ENCODE measurements at places on chromosomes 3 and 15.

DNA sequence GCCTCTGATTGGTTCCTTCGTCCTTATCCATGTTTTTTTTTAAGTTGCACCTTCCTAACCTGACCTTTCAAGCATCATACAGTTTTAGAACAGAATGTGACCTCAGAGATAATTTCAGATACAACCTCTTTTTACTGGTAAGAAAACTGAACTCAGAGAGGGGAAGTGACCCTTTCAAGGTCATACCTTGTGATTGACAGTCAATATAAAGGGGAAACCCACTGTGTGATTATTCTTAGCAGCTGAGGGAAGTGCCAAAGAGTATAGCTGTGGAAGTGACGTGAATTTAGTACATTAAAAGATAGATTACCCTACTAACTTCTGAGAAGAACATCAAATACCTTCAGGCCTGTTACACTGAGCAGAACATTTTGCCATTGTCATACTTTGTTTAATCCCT lies 319.4 kb downstream of the NEK10 start:
- no peak for DNase-seq

- no peak for DNase-seq
Measured at GRCh38 chr3:56796996-56797395, 4.8 kb downstream of the ARHGEF3 start.

DNA sequence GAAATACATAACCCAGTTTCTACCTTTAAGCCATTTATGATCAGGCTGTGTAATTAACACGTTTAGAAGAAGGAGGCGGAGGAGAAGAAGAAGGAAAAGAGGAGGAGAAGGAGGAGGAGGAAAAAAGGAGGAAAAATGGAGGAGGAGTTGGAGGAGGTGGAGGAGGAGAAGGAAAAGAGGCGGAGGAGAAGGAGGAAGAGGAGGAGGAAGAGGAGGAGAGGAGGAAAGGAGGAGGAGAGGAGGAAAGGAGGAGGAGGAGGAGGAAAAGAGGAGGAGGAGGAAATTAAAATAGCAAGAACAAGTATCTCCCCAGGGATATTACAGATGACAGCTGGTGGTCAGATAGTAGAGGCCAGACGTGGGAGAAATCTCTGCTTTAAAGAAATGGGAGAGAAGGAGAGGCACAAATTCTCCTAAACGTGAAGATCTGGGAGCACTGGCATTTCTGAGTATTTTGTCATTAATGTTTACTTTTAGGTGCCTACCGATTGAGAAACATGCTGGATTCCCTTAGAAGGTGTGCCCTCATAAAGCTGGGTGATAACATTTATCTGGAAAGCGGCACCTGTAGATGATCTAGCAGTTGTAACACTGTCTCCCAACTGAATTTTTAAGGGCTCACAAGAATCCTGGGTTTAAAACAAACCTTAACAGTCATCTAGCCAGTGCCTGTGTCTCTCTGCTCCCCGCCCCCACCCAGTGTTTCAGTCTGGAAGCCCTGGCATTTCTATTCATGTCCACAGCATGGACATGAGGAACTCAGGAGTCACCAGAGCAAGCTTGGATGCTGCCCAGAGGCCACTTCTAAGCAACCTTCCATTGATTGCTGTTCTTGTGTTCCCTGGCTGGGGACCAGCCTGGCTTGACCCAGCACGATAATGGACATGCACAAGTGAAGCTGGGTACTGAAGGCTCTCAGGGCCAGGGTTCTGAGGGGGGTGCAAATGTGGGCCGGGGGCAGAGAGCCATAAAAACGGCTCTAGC lies 75.2 kb downstream of the CHRNA7 start:
- no peak for DNase-seq

- DNase-seq: no peak
Measured at GRCh38 chr3:36764704-36765038, 318 bp upstream of the DCLK3 start.

GRCh38 chr15:40428185-40428584 lies 12.6 kb upstream of the BAHD1 start:
- no peak for DNase-seq

DNA sequence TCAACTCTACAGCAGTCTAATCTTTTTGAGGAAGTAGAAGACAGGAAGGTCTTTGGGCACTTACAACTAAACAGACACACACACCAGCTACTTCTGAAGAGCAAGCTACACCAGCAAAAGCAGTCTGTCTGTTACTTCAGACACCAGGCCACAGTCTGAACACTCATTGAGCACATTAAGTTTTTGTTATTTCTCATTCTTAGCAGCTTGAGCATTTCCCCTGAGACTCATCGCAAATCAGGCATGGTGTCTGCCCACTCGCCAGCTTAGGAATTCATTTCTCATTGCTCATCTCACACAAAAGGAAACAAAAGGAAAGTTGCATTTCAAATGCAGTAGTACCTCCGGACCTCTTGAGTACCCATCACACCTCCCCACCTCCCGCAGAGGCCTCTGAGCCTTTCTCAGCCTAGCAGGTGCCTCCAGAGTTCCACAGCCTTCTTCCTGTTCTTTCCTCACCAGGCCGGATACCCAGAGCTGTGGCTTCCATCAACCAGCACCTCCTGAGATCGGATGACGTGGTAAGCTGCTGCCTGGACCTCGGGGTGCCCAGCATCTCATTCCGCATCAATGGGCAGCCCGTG lies 302.0 kb downstream of the RYR3 start:
- no peak for DNase-seq

- no peak for DNase-seq
Measured at GRCh38 chr3:151856118-151856517, 17.3 kb upstream of the SUCNR1 start.

GRCh38 chr3:128480717-128481437 lies 12.1 kb downstream of the GATA2 start:
- DNase-seq: no peak

DNA sequence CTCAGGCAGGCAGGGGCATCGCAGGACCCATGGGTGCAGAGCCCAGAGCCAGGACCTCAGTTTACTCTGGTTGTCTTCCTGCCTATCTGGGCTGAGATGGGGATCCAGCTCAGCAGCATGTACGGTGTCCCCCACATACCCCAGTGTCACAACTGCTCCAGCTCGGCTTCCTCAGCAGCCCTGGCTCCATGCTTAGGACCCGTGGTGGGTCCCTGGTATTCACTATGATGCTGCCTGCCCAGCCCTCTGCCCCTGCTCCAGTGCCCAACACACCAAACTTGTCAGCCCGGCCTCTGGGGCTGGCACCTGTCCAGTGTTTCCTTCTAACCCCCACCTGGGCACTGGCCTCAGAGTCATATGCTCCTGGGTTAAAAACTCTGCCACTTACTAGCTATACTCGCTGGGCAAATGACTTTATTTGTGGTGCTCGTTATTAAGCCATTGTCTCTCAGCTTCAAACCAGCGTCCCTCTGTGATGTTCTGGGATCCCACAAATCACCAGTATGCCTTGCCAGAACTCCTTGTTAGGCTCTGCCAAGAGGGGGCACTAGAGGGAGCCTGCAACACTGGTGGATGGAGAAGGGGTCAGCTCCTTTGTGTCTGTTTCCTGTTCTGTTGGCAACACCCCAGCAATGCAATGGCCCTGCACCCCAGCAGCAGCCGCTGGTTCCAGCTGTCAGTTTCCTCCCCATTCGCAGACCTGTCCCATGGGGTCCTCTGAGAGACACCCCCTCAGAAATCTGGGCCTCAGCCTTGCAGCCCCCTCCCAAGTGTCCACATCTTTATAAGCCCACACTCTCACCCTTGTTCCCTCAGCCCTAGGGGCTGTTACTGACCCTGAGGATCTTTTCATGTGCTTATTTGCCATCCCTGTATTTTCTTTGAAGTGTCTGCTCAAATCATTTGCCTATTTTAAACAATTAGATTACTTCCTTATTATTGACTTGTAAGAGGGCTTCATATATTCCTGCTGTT lies 24.1 kb upstream of the MRPS22 start:
- no peak for DNase-seq

DNA sequence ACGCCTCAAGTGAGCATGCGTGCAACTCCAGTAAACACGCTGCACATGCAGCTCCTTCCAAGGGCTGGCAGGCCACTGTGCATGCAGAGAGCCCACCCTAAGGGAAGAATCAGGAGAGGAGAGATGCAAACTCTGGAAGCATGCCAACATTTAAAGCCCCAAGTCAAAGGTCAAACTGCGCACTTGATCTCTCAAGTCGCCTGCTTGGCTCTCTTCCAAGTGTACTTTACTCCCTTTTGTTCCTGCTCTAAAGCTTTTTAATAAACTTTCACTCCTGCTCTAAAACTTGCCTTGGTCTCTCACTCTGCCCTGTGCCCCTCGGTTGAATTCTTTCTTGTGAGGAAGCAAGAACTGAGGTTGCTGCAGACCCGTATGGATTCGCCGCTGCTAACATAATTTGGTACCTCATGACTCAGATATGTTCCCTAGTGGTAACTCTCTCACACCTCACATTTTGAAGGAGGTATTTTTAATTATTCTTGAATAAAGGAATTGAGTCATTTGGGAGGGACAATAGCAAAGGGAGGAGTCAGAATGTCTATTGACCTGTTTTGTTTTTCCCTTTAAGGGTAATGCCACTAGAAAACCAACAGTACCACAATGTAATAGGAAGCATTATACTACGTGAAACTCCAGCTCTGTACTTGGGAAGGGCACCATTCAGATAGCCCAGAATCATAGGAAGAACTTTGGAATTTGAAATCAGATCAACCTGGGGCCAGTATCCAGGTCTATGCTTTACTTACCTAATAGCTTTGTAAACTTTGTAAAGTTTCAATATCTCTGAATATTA lies 19.6 kb upstream of the DGKG start:
- DNase-seq: no peak

GRCh38 chr15:25674913-25675312 lies 188.2 kb downstream of the ATP10A start:
- no peak for DNase-seq

DNA sequence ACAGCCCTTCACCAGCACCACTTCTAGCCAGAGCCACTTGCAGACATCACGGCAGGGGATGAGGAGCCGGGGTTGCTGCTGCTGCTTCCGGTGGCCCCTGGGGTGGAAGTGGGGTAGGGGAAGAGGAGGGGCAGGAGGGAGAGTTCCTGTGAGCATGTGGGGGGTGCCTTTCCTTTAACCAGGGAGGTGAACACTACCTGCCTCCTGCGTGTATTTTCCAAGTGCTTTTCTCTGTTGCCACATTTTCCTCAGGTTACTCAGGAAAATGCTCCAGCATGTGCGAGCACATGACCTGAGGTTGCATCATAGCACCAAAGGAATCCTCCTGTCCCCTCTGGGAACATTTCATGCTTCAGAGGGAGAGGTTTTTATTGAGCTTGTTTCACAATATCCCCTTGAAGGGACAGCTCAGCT lies 12.2 kb upstream of the SACM1L start:
- peak; percentile 39 for DNase-seq

DNA sequence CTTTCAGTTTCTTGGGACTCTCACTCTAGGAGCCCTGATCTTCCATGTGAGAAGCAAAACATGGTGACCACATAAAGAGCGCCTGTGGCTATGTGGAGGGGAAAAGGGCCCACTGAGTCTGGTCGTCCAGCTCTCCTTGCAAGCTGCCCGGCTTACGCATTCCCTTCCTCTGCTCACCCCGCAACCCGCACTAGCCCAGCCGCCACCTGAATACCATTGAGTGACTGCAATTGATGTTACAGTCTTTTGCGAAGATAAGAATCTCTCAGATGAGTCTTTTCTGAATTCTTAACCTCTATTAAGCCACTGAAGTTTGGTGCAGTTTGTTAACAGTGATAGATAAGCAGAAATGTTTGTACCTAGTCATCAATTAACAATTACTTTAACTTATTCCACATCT lies 589.0 kb upstream of the DPPA4 start:
- DNase-seq: no peak

- DNase-seq: no peak
Measured at GRCh38 chr3:171229173-171229572, 202.7 kb upstream of the SLC2A2 start.

- DNase-seq: no peak
Measured at GRCh38 chr15:84836844-84837243, 19.7 kb downstream of the ALPK3 start.

DNA sequence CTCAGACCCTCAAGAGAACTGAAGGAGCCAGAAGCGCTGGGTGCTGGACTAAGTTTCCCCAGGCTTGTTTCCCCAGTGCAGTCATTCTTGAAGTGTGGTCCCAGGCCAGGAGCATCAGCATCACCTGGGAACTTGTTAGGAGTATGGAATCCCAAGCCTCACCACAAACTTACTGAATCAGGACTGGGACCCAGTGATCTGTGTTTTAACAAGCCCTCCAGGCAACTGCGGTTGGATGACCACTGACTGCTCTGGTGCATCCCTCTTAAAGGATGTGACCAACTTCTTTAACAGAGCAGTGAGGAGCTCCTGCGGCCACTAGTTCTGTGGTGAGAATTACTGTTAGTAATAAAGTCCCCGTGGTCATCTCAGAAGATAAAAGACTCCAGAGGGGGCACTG lies 62.4 kb upstream of the DAZL start:
- DNase-seq: no peak

GRCh38 chr3:187744169-187745151 lies 808 bp downstream of the BCL6 start:
- no peak for DNase-seq

GRCh38 chr3:54511766-54512365 lies 389.5 kb downstream of the CACNA2D3 start:
- no peak for DNase-seq

GRCh38 chr15:25478313-25478712 lies 39.5 kb upstream of the UBE3A start:
- no peak for DNase-seq

DNA sequence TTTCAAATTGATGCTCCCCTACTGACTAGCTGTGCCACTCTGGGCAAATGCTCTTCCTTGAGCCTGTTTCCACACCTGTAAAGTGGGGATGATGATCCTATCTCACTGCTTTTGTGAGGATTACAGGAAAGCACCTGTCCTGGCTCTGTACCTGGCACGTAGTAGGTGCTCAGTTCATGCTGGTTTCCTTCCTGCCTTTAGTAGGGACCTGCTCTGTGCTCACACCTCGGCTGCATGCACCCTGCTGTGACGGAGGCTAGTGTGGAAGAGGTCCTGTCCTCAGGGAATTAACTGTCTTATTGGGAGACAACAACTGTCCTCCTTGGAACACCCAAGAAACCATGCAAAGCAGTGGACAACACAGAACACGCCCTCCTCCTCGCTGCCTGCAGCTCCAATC lies 61.8 kb downstream of the RPL39L start:
- DNase-seq: no peak

DNA sequence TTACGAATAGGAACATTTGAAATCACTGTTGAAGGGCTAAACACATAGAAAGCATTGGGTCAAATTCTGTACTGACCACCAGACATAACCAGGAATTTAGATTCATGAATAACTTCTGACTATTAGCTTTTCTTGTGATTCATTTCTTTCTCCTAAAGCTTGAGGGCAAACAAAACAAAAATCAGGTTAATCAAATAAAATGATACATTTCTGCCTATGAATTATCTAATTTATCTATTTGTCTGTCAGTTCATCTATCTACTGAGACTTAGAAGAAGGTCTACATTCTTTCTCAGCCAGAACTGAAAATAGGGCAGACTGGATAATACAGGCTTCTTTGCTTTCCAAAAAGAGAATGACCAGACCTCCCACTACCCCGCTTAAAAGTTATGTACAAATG lies 65.9 kb upstream of the ST3GAL6 start:
- no peak for DNase-seq

GRCh38 chr3:47661121-47661752 lies 82.6 kb upstream of the CSPG5 start:
- DNase-seq: no peak

Data from stimulated activated CD8-positive, alpha-beta memory T cell treated with anti-CD3 and anti-CD28 coated beads, Interleukin-12 subunit alpha, Interleukin-12 subunit beta, amount 100 ng/mL, for 1 hour (primary cell).